ENCODE measurements at places on chromosomes 6 and 20.

DNA sequence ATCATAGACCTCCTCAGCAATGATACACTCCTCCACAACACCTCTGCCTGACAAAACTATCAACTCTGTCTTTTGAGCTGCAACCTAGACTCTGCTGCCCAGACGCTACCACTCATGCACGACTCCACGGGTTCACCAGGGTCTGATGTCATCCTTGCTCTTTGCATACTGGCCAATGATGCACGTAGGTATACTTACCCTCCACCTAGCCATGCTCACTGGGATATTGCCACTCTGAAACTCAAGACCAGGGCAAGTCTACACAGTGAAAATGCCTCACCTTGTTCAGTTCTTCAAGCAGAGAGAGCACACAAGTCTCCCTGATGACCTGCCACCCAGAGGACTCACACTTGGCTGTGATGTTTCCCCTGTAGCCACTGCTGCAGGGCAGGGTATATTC, 27.7 kb downstream of the ADGRF1 start:
- no peaks in the 10 kb centered on the region for H3K27me3 ChIP-seq
- DNase-seq: no peak
- H3K36me3 ChIP-seq: no peaks in the 10 kb centered on the region

DNA sequence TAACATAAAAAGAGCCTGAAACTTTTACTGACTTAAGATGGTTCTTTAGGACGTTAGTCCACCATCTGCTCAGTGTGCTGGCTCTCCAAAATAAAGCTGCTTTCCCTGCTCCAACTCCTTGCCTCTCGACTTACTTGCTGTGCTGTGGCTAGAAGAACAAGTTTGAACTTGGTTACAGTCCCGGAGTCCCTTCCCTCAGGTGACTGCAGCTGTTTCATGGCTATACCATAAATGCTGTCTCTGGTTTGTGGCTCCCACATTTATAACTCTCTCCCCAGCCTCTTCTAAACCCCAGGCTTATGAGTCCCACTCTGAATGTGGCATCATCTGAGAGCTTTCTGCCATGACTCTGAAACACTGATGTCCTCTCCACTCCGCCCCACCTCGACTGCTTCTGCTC, 306.4 kb upstream of the PRND start:
- no peaks in the 10 kb centered on the region for H3K36me3 ChIP-seq
- no peaks in the 10 kb centered on the region for H3K27me3 ChIP-seq
- no peak overlapping the region for H3K27ac ChIP-seq

DNA sequence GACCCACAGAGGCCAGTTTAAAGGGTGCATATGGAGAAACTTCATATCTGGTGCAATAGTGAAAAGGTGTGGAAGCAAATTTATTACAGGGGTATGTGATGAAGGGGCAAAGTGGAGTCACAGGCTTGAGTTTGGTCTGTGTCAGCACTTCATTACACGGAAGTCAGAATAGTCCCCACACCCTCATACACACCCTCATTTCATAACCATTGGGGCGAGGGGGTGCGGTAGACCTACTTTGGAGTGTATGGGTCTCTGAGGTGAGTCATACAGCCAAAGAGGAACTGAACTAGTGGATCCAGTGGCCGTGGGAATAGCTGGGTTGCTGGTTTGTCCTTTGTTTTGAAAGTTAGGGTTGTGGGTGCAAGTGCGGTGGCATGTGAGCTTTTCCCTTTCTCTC, 3.3 kb downstream of the TM9SF4 start:
- H3K27ac ChIP-seq: peak overlapping the region; percentile 39
- peaks cover 12% of the 10 kb centered on the region for H3K36me3 ChIP-seq
- H3K27me3 ChIP-seq: no peaks in the 10 kb centered on the region
- H3K4me3 ChIP-seq: no peak overlapping the region

- DNase-seq: no peak
- no peak overlapping the region for H3K27ac ChIP-seq
- H3K36me3 ChIP-seq: no peaks in the 10 kb centered on the region
- no peak overlapping the region for H3K4me3 ChIP-seq
Measured at GRCh38 chr6:17714177-17714576, 7.5 kb upstream of the NUP153 start.

GRCh38 chr6:167331565-167331964, 6.7 kb downstream of the TTLL2 start:
- H3K27me3 ChIP-seq: peaks cover 2% of the 10 kb centered on the region
- H3K36me3 ChIP-seq: no peaks in the 10 kb centered on the region
- DNase-seq: no peak
- no peak overlapping the region for H3K27ac ChIP-seq

GRCh38 chr20:991850-992249, 10.3 kb downstream of the RSPO4 start:
- H3K27me3 ChIP-seq: no peaks in the 10 kb centered on the region
- no peaks in the 10 kb centered on the region for H3K36me3 ChIP-seq
- H3K27ac ChIP-seq: no peak overlapping the region
- no peak overlapping the region for H3K4me3 ChIP-seq
- H3K4me1 ChIP-seq: no peaks in the 10 kb centered on the region
- DNase-seq: peak; percentile 4

DNA sequence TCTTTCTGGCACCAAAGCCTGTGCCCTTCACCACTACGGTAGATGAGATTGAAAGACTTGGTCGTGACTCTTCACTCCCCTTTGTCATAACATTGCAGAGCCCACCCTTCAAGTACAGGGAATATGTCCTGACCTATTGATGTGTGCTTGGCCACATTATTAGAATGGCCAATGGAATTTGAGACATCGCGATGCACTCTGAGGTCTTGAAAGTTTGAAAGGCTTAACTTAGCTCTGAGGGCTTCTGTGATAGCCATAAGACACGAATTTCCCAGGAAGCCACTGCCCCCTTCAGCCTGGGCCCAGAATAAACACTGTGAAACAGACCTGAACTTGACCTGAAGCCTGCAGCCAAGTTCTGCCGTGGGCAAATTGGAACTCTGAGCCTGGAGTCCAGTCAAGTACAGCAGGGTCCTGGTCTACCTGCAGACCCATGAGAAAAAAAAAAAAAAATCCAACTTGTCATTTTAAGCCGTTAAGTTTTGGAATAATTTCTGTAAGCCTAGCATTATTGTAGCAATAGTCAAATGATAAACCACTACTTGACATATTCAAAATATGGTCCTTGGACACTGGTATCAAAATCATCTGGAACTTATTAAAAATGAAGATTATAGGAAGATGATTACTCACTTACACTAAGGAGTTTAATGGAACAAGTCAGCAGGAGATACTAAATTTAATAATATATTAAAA, 36.9 kb upstream of the TRAF3IP2 start:
- H3K27ac ChIP-seq: no peak overlapping the region
- H3K4me3 ChIP-seq: no peak overlapping the region
- no peaks in the 10 kb centered on the region for H3K36me3 ChIP-seq

DNA sequence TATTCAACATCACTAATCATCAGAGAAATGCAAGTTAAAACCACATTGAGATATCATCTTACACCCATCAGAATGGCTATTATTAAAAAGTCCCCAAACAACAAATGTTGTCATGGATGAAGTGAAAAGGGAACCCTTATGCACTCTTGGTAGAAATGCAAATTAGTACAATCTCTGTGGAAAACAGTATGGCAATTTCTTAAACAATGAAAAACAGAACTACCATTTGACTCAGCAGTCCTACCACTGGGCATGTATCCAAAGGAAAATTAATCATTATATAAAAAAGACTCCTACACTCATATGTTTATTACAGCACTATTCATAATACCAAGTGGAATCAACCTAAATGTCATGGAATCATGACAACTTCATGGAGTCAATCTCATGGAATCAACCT, 611.3 kb upstream of the GJE1 start:
- H3K36me3 ChIP-seq: no peaks in the 10 kb centered on the region
- H3K27me3 ChIP-seq: no peaks in the 10 kb centered on the region
- no peak overlapping the region for H3K4me3 ChIP-seq
- no peaks in the 10 kb centered on the region for H3K4me1 ChIP-seq
- DNase-seq: no peak

GRCh38 chr20:53848304-53848703, 222.1 kb downstream of the BCAS1 start:
- no peaks in the 10 kb centered on the region for H3K27me3 ChIP-seq
- DNase-seq: no peak
- H3K4me1 ChIP-seq: peaks cover 20% of the 10 kb centered on the region
- H3K36me3 ChIP-seq: no peaks in the 10 kb centered on the region

- no peak overlapping the region for H3K27ac ChIP-seq
- H3K36me3 ChIP-seq: no peaks in the 10 kb centered on the region
- H3K4me3 ChIP-seq: no peak overlapping the region
- peaks cover 10% of the 10 kb centered on the region for H3K4me1 ChIP-seq
- no peak for DNase-seq
- H3K27me3 ChIP-seq: no peaks in the 10 kb centered on the region
Measured at GRCh38 chr6:110542311-110543024, 66.1 kb upstream of the SLC22A16 start.

- DNase-seq: no peak
- peaks cover 27% of the 10 kb centered on the region for H3K27me3 ChIP-seq
- no peak overlapping the region for H3K27ac ChIP-seq
- peaks cover 13% of the 10 kb centered on the region for H3K4me1 ChIP-seq
- H3K36me3 ChIP-seq: no peaks in the 10 kb centered on the region
- H3K4me3 ChIP-seq: no peak overlapping the region
Measured at GRCh38 chr6:88171312-88171711, 5.2 kb upstream of the CNR1 start.

- no peaks in the 10 kb centered on the region for H3K36me3 ChIP-seq
- no peak for DNase-seq
- peaks cover 17% of the 10 kb centered on the region for H3K27me3 ChIP-seq
- no peak overlapping the region for H3K27ac ChIP-seq
- H3K4me1 ChIP-seq: no peaks in the 10 kb centered on the region
Measured at GRCh38 chr20:46269372-46269771, 38.9 kb downstream of the CDH22 start.

GRCh38 chr20:49685809-49686208, 27.9 kb downstream of the B4GALT5 start:
- H3K4me3 ChIP-seq: no peak overlapping the region
- no peak overlapping the region for H3K27ac ChIP-seq
- DNase-seq: no peak

Data from common myeloid progenitor, CD34-positive (primary cell).